ENCODE measurements at places on chromosomes 12 and 14. TPM values are rescaled to one million over a fixed set of nuclear protein-coding genes. Genes with fewer than 3 reads are reported as not detected.

Gene FAM181A
- polyA plus RNA-seq = 48.5 TPM

Gene CMTM5
- polyA plus RNA-seq = 0.84 TPM

Gene IL23A
- polyA plus RNA-seq = 34.9 TPM

Gene TMEM229B
- 12.6 TPM for polyA plus RNA-seq

Gene TMEM30B
- 5.9 TPM for polyA plus RNA-seq

Gene POLE
- polyA plus RNA-seq = 76.8 TPM

Gene WNT5B
- 4.9 TPM for polyA plus RNA-seq

Gene COL2A1
- 2.8 TPM for polyA plus RNA-seq

Gene OTUB2
- 16.8 TPM for polyA plus RNA-seq

All from testis (tissue), 5 donors.